Activated CD4-positive, CD25-positive, alpha-beta regulatory T cell (primary cell): ENCODE measurements at places on chromosomes 7 and 10.

DNA sequence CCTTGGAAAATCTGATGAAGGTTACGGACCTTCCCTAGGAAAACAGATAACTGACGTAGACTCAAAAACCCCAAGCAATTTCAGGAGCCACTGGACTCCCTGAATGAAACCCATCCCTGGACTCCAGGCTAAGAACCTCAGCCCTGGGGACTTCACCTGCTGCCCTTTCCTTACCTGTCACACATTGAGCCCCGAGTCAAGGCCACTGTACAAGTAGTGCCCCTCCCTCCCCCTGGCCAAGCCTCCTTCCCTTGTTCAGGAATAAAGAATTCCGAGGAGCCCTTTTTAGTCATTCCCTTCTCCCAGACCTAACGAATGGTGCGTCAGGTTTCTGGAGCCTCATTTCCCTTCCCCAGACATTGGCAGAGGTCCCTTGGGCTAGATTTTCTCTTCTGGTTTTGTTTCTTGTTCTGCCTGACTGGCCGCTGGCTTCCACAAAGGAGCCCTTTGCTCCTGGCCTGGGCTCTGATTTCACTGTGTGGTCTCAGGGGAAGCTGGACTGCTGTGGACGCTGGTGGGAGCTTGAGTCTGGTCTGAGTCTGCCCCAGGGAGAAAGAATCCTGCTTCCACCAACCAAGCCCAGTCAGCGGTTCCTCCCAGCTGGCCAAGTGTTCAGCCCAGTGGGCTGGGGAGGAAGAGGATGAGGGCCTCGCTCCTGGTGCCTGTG lies 31.7 kb downstream of the ZNF775 start:
- no peak for DNase-seq

DNA sequence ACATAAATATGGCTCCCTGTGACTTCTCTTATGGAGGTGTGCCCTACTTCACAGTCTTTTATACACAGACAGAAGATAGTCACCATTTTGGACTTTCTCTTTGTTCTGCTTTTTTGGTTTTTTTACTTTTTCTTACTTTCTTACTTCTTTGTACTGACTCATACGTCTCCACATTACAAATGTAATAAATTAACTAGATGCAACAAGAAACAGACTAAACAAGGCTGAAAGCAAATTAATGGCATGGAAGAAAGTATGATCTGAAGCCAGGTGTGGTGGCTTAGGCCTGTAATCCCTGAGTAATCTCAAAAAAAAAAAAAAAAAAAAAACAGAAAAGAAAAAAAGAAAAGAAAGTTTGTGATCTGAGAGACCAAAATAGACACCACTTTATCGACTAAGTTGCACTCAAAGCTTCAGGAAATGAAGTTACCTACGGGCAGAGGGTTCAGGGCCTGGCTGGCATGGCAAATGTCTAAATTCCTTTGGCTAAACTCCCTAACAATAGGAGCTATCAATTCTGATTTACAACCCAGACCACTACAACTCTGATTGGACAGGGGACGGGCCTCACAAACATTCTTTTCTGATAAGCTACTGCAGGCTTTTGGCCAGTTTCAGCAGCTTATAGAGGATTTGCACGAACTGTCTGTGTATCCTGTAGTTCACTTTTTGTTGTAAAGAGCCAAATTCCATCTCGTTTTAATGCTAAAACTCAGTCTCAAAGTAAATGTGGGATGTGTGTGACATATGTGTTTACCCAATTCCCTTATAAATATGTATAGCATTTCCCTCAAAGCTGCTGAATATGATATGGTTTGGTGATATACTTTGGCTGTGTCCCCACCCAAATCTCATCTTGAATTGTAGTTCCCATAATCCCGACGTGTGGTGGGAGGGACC lies 129.1 kb downstream of the SEPTIN14 start:
- no peak for DNase-seq

DNA sequence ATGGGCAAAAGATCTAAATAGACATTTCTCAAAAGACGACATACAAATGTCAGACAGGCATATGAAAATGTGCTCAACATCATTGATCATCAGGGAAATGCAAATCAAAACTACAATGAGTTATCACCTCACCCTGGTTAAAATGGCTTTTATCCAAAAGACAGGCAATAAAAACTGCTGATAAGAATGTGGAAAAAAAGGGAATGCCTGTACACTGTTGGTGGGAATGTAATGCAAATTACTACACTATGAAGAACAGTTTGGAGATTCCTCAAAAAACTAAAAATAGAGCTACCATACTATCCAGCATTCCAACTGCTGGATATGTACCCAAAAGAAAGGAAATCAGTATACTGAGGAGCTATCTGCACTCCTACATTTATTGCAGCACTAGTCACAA lies 18.0 kb downstream of the GSDME start:
- no peak for DNase-seq

GRCh38 chr10:124251317-124252065 lies 158.1 kb upstream of the CHST15 start:
- no peak for DNase-seq

DNA sequence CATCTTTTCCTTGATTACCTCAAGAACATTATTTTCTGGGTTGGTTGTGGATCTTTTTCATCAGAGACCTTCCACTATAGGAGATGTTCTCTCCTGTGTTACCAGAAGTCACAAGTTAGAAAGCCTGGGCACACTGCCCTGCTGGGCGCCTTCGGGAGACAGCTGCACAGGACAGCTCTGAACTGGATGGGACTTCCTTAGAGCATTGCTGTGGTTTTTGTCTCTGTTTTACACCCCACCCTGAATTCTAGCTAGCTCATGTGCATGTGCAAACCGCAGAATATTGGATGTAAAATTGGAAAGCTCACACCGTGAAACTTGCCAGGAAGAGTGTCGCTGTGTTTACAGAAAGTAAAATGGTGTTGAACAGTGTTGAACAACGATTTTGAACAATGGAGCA lies 54.4 kb upstream of the SEC61G start:
- DNase-seq: no peak

GRCh38 chr10:26746061-26746460 lies 48.6 kb downstream of the PDSS1 start:
- DNase-seq: no peak

DNA sequence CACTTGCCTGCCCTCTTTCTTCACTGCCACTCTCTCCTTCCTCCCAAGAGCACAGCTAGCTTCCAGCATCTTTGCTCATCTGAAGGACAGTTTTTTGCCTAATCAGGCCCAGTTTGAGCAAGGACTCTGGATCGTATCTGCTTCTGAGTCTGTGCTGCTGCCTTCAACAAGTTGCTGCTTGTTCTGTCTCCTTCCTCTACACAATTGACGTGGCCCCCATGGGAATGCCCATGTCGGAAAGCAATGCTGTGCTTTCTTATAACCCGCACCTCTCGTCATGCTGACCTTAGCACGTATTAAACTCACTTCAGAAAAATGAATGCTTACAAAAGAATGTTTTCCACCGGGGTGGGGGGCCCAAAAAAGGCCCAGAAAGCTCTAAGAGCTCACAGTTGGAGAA lies 324.7 kb upstream of the C7orf33 start:
- no peak for DNase-seq

DNA sequence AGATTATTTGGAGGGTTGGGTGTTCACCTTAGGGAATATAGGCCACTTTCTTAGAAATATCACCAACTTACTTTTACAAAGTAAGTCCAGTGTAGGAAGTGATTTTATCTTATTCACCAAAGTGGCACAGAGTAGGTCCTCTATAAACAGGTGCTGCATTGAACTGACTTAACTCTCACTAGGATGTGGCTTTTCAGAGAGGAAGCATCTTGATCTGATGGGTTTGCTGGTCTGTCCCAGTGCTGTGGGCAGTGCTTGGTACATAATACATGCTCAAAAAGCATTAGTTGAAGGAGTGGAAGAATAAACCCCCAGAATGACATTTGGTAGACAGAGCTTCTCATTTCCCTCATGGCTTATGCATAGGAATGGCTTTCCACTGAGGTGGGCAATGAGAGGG lies 334.7 kb downstream of the LRMDA start:
- no peak for DNase-seq

DNA sequence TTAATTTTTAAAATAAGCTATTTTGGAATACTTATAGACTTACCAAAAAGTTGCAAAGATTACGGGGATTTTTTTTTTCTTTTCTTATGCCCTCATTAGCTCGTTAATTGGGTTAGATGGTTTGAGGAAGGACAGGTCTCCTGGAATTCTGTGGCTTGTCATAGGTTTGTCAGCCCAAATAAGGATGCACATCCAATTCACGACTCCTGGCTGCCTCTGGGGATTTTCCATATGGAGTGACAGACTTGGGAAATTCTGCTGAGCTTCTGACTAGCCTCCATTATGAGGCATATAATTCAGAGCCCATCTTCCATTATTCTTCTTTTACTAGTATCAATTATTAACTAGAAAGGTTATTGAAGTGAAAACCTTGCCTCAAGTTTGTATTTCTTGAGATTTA lies 102.1 kb downstream of the AUTS2 start:
- no peak for DNase-seq

DNA sequence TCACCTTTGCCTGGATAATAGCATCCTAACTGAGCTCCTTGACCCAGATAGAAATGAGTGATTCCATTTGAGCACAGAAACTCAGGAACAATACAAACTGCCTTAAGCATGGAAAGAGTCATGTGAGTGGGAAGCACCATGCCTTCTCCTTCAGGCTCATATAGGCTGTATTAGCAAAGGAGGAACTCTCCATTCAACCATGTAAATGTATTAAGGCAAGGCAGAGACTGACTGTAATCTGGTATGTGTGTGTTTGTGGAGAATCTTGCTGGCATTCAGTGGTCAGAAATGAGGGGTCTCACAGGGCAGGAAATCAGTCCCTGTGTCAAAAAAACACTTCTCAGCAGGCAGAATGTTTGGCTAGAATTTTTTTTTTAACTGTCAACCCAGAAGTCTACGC lies 40.2 kb downstream of the COA1 start:
- DNase-seq: no peak
